ENCODE measurements at places on chromosomes 3 and 15.

DNA sequence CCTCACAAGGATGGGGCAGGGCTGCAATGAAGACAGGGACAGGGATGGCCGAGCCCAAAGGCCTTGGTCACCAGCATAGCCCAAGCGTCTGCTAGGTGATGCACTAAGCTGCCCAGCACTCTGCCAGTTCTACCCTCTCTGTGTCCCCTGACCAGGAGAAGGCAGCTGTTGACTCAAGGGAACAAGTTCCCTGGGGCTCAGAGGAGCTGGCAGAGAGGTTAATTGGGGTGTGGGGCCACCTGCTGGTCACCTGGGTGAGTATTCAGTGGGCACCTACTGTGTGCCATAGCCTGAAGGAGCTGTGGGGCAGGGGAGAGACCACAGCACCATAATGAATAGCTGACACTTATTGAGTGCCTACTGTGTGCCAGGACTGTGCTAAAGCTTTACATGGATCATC lies 22.0 kb upstream of the DOCK3 start:
- no peak for DNase-seq

- DNase-seq = no peak
These were observed 71.6 kb downstream of the MEIS2 start for GRCh38 chr15:37028625-37029296.

DNA sequence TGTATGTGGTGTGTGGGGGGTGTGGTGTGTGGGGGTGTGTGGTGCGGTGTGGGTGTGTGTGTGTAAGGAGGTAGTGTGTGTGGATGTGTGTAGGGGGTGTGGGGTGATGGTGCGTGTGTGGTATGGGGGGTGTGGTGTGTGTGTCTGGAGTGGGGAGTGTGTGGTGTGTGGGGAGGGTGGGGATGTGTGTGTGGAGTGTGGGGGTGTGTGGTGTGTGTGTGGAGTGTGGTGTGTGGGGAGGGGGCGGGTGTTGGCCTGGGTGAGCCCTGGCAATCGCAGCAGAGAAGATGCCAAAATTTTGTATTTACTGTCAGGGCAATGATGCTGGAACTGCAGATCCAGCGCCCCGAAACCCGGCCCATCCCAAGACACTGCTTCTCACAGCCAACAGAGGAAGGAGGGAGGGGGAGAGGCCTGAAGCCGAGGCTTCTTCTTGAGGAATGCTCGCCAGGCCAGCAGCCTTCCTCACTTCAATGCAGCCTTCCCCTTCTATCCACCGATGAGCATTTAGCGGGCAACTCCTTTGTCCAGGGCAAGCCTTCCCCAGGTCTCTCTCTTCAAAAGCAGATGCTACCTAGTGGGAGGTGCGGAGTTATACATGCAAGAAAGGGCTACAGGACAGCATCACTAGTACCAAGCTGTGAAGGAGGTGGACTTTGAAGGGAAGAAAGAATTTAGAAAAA lies 11.9 kb upstream of the SRP14 start:
- DNase-seq = no peak

DNA sequence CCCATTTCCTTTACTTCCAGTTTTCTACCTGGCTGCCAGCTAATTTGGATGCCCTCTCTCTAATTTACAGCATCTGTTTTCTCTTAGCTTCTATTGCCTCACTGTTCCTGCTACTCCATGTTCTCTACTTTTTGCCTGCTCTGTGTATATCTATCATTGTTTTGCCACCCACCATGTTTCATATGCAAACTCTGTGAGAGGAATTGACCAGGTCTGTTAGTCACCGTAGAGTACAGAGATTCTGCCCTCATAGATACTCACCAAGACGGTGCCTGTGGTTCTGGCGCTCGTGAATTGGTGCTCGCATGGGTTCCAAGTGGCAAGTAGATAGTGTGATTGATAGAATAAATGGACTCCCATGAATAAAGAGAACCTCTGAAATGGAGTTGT lies 288.8 kb downstream of the CNTN6 start:
- no peak for DNase-seq

DNA sequence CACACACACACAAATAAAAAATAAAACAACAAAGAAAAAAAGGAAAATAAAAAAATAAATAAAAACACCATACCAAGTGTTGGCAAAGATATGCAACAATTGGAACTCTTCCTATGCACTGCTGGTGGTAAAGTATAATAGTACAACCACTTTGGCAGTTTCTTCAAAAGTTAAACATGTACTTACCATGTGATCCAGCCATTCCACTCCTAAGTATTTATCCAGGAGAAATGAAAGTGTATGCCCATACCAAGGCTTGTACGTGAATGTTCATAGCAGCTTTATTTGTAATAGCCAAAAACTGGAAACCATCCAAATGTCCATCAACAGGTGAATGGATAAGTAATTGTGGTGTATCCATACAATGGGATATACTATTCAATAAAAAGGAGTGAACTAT lies 17.0 kb downstream of the WDR93 start:
- DNase-seq = no peak

DNA sequence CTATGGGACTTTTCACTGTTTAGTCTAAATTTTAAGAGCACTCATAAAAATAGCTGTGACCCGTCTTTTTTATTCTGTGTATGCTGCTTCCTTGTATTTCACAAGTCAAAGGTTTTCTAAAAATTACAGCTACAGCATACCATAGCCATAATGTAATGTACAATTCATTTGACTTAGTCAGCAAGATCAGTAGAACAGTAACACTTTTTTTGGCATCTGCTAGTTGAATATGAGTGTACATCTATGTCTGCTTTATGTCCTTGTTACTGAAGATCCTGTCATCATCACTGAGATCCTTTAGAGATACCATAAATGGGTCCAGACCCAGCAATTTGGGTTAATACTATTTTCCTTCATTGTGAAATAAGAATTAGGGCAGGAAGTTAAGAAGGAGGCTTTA lies 42.2 kb downstream of the CMSS1 start:
- no peak for DNase-seq

- no peak for DNase-seq
These were observed 259.0 kb downstream of the MECOM start for GRCh38 chr3:169404520-169404890.

GRCh38 chr3:128936341-128936740 lies 56.9 kb downstream of the ACAD9 start:
- DNase-seq = no peak

DNA sequence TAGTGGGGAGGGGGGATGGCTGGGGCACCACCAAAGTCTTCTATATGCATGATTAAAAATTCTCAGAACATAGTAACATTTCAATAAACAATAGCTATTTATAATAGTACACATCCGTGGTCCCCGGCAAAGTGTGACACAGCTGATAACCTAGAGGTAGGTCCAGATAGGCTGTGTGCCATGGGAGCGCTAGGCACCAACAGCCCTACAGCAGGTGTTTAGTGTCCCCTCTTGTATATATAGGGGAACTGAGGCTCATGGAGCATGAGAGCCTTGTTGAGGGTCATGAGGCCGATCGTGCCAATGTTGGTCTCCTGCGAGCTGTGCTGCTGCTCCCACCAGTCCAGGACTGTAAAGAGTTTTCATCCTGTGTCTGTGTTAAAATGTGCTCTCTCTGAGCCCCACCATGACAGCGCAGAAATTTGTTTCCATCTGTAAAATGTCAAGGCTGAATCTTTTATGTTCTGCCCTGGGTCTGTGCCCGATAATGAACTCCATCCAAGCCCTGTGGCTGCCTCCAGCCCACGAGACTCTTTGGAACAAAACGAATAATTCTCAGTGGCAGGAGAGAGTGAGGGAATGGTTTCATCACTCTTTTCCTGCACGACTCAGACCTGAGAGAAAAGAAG lies 14.5 kb downstream of the TMEM158 start:
- DNase-seq = no peak

GRCh38 chr3:130786306-130786705 lies 39.7 kb upstream of the PIK3R4 start:
- DNase-seq = no peak

- no peak for DNase-seq
These were observed 24.3 kb downstream of the PGPEP1L start for GRCh38 chr15:98983334-98983733.

- no peak for DNase-seq
These were observed 147.6 kb upstream of the HACD2 start for GRCh38 chr3:123732447-123732846.

DNA sequence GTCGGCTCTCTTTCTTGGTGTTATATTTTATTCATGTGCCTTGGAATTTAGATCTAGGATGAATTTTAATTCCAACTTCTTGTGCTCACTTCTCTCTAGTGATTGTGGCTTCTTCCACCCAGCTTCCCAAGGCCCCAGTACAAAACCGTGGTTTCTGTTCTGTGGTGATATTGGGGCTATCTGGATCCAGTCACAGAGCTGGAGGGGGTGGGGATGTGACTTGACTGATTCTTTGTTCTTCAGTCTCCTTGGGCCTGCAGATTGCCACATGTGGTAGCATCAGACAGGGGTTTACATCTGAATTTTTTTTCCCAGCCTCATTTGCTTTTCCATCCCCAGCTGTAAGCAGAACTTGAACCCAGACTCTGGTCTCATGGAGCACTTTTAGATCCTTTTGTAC lies 98.5 kb upstream of the ADAMTSL3 start:
- DNase-seq = no peak

- DNase-seq = no peak
These were observed 46.5 kb downstream of the EXOG start for GRCh38 chr3:38542401-38543298.

DNA sequence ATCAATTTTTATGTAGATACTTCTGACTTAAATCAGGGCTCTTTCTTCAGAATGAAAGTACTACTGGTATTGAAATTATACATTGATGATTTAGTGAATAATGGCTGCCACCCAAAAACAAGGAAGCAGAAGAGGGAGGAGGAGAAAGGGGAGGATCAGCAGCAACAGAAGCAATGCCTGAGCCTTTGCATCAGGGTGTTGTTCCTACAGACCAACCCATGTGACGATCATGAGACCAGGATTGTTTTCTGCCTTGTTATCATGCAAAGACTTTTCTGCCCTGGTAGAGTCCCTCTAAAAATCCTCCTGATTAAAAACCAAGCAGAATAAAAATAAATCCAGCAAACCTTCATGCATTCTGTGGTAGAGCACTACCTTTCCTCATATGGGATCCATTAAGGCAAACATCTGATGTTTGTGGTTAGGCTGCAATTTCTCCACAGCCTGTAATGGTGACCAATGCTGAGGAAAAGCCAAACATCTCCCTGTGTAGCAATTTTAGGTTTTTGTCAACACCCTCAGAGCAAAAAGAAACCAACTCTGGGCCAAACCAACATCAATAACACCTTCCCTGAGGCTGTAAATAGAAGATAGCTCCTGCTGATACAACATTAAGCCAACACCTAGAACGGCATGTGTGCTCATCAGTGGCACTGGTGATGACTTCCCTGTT lies 191.7 kb downstream of the ATP8B4 start:
- DNase-seq = no peak

GRCh38 chr3:135041601-135042000 lies 246.5 kb downstream of the EPHB1 start:
- DNase-seq = no peak

- DNase-seq = no peak
These were observed 548.1 kb upstream of the LMCD1 start for GRCh38 chr3:7953449-7954014.

DNA sequence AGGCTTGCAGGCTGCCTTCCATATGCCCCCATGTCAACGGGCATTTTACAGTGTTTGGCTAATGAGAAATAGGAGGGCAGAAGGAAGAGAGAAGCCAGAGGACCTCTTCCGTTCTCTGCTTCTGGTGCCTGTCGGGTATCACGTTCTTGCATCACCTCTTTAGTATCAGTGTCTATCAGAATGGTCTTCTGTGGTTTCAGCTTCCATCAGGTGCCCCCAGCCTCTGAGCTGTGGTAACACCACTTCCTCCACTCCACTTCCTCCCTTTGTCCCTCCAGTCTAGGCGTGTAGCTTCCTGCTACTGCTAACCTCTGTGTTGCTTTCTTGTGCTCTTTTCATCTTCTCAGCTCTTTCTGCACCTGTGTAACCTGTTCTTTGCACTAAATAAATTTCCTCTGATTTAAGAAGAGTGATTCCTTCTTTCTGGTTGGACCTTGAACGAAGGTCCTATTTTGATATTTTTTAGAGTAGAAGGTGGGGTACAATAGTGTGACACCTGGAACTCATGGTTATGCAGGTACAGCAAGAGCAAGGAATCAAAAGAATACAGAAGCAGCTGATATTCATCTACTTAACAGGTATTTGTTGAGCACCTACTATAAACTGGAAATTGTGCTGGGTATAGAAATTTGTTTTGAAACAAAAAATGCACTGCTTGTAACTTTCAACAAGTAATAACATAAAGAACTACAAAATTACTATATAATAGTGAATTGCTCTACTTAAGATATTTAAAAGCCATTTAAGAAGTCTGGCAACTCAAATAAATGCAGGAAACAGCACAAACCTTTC lies 27.4 kb upstream of the FOXB1 start:
- no peak for DNase-seq

DNA sequence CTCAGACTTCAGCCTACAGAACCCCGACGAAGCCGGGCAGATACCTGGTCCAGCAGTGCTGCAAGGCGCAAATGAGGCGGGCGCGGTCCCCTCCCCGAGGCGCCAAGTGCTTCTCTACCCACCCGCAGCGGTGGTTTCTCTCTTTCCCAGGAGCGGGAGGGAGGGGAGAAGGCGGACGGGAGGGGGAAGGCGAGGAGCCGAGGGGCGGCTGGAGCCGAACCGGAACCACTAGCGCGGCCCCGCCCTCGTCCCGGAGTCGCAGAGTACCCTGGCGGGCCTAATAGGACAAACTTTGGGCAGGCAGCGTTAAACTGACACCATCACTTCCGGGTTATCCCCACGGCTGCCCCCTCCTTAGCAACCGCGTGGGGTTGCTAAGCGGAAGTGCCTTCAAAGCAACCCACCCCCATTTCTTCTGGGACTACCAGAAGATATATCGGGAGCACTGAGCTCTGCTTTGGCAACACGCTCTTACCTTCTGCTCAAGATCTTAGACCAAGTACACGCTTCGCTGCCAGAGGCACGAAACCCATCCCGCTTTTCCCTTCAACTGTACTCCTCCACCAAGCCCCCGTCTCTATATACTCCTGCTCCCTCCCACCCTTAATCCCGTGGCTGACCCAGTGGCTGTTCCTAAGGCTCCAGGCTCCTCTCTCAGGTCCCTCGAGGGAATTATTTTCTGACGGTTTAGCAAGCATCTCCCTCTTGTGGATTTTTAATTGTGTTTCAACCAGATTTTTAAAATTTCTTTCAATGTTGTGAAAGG lies at the start of gene CSNK1G1:
TSS of gene CSNK1G1 (minus strand) at position 230 of the 766 bp plus-strand sequence. CDS start 55,674 bp downstream, outside the sequence.
- DNase-seq = peak; percentile 86

- DNase-seq = no peak
These were observed 25.3 kb upstream of the CORO2B start for GRCh38 chr15:68553314-68553993.

- DNase-seq = no peak
These were observed 195.8 kb upstream of the GPR149 start for GRCh38 chr3:154625756-154626155.

GRCh38 chr3:45819543-45819942 lies 22.4 kb downstream of the LZTFL1 start:
- no peak for DNase-seq

GRCh38 chr3:61778095-61778494 lies 216.7 kb downstream of the PTPRG start:
- no peak for DNase-seq

GRCh38 chr3:115760716-115761115 lies 137.4 kb downstream of the GAP43 start:
- DNase-seq = no peak

GRCh38 chr3:10766049-10766705 lies 49.9 kb upstream of the SLC6A11 start:
- DNase-seq = no peak

- DNase-seq = no peak
These were observed 2.2 kb downstream of the MYL3 start for GRCh38 chr3:46860810-46861604.

- DNase-seq = no peak
These were observed 455.7 kb downstream of the FOXP1 start for GRCh38 chr3:71127844-71128243.
